Glutamatergic neuron (in vitro differentiated cells): ENCODE measurements at places on chromosomes 11 and 22. TPM values are rescaled to one million over a fixed set of nuclear protein-coding genes. Genes with fewer than 3 reads are reported as not detected.
A peak's percentile ranks its signal among the peaks of the same experiment; 100 is the strongest.

GRCh38 chr11:23903044-23903704 lies 593.7 kb upstream of the LUZP2 start:
- no peak for DNase-seq

DNA sequence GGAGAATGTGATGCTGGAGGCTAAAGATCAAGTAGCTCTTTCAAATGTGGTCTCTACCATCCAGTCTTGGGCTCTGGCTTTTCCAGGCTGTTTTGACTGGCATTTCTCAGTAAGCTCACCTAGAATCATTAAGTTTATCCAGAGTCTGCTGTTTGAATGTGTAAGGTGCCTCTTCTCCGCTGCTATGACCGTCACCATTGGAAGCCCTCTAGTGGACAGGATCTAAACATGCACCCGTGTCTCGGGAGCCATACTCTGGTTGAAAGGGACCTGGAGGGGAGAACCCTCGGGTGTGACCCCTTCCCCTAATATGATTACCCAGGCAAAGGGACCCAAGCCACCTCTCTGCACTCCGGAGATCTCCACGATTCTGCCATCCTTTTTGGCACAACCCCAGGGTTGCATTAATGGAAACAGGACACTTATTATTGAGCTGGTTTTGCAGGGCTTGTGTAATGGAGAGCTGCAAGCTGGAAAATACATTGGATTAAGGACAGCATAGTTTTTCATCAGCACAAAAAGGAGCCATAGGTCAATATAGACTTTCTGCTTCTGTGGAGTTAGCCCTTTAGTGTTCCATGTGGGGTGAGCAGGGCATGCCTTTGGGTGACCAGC lies 191.0 kb upstream of the LARGE1 start:
- peak; percentile 40 for DNase-seq

- peak; percentile 98 for DNase-seq
Measured at GRCh38 chr11:124953753-124954589, at the start of gene CCDC15. TSS of gene CCDC15 (plus strand) at chr11:124954202. CDS start at chr11:124954733, 531 bp downstream.

DNA sequence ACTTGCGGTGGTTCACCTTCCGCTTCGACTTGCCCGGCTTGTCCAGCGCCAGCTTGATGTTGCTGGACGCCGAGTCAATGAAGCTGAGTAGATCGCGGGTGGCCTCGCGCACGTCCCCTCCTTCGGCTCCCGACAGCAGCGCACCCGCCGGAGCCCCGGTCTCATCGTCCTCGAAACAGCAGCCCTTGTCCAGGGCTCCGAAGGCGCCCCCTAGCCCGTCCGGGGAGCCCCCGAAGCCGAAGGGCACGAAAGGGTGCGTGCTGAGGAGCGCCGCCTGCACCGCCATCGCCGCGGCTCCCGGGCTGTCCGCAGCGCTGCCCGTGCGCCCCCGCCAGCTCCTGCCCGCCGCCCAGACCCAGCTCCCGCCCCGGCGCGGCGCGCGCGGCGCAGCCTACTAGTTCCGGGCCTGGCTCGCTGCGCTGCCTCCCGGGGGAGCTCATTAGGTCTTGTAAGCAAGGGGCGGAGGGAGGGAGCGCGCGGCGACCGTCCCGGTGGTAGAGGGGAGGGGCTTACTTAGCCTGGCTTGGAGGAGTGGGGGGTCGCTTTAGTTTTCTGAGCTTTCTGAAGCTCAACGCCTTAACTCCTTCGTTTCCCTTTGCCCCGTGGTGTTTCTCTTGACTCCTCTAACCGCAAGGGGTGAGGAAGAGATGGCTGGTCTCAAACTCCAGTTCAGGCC lies at the start of gene FAM181B:
FAM181B (minus strand) TSS at position 421 of the 676 bp plus-strand sequence; CDS start at position 286, 135 bp downstream.
- DNase-seq, result peak; percentile 87

DNA sequence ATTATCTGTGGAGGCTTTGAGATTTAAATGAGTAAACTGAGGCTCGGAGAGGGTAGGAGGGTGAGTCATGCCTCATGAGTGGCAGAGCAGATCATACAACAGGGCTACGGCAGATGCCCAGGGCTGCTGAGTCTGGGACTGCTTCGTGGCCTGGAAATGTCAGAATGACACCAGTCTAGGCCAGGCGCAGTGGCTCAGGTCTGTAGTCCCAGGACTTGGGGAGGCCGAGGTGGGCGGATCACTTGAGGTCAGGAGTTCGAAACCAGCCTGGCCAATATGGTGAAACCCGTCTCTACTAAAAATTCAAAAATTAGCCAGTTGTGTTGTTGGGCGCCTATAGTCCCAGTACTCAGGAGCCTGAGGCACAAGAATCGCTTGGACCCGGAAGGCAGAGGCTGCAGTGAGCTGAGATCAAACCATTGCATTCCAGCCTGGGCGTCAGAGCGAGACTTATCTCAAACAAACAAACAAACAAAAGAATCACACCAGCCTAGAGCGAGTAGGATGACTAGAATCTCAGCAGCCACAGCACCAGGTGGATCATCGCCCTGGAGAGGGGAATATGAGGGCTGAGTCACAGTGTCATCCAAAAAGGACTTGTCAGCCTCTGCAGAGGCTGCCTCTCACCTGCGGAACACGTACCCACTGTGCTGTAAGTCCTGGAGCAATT lies 48.6 kb upstream of the ADA2 start:
- no peak for DNase-seq

GRCh38 chr11:75597636-75598035 lies 35.6 kb downstream of the SERPINH1 start:
- DNase-seq, result peak; percentile 59

DNA sequence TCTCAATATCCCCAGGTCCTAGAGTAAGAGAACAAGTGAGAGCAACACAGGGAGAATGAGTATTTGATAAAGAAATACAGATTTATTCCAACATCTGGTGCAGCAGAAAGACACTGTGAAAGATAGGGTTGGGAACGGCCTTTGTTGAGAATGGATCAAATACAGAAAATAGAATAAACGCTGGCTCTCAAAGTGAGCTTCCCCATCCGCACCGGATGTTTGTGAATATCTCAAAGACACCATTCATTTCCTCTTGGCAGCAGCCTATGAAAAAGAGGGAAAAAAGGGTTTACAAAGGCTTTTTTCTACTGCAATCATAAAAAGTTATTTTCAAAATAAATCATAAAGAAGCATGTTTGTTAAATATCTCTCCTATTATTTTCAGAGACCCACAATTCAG lies 279.3 kb downstream of the CASP12 start:
- no peak for DNase-seq

DNA sequence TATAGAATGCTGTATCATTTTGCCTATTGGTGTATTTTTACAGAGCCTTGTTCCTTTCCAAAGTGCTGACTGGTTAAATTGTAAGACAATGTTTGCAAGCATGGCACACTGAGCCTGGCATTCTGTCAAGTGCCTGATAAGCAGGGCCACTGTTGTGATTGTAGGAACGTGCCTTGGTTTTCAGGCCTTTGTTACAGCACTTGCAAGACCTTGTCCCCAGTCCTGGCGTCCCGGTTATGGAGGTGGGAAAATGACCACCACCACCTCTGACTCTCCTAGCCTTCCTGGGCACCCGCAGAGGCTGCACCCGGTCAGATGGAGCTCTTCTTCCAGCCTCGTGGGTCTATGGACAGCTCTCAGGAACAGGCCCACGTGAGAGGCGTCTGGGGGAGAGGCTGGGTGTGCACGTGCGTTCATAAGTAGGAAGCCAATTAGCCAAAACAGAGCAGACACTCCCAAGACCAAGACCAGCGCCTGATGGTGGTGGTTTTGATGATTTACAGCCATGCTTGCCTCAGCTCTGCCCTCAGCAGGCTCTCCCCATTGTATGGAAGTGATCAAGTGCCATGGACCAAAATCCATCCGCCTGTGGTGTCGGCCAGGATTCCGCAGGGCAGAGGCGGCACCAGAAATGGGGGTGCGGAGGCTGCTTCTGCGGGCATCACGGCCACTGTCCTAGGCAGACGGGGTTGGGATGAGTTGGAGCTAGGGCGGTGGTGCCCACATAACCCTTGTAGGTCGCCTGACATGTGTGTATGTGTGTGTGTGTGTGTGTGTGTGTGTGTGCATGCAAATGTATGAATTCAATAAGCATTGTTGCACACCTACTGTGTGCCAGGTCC lies 89.8 kb downstream of the RTL6 start:
- no peak for DNase-seq

DNA sequence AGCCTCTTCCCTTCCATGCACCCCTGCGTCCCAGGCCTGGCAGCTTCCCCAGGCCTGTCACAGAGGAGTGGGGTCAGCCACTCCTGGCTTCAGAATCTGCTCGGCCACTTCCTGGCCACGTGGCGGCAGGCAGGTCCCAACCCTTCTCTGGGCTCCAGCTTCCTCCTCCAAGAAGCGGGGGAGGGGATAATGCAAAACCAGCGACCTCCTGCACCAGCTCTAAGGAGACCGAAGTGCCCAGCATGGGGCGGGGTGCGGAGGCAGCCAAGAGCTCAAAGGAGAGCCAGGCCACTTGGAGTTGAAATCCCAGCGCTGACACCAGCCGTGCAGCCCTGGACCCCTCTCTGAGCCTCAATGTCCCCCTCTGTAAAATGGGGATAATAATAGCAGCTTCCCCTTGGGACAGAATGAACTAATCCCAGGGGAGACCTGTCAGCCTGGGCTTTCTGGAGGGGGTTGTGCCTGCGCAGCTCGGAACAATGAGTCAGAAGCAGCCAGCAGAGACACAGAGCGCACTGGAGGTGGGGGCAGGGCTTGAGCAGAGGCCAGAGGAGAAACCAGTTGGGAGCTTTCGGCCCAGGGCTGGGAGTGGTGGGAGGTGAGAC lies 22.8 kb upstream of the PICK1 start:
- DNase-seq, result no peak

- no peak for DNase-seq
Measured at GRCh38 chr11:7538466-7539454, 25.0 kb downstream of the PPFIBP2 start.

- no peak for DNase-seq
Measured at GRCh38 chr11:85732965-85733364, 47.0 kb upstream of the CCDC89 start.

DNA sequence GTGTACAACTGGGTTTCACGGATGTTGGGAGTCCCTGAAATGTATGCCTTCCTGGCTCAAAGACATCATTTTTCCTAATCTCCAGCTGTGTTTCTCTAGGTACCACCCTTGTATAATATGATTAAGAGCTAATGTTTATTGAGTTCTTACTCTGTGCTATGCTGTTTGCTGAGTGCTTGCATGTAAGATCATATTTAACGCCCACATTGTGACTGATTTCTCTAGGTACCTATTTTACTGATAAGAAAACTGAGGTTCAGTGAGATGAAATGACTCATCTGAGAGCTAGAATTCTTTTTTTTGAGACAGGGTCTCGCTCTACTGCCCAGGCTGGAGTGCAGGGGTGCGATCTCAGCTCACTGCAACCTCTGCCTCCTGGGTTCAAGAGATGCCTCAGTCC lies 42.6 kb downstream of the FAM227A start:
- DNase-seq, result no peak

DNA sequence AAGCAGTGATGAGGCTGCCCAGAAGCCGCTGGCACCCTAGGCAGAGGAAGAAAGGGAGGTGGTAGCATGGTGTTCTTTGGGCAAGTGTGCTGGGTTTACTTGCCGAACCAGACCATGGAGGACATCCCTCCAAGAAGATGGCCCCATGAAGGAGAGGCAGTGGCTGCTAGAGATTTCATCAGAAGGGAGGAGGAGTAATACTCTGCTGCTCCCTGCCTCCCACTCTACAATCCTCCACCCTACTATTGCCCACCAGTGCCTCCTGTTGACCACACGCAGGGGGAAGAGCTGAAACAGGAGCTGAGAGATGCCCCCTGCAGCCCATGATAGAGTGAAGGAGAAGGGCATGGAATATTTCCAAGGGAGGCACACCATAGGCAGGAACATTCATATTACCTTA lies 51.0 kb upstream of the PRSS23 start:
- no peak for DNase-seq

DNA sequence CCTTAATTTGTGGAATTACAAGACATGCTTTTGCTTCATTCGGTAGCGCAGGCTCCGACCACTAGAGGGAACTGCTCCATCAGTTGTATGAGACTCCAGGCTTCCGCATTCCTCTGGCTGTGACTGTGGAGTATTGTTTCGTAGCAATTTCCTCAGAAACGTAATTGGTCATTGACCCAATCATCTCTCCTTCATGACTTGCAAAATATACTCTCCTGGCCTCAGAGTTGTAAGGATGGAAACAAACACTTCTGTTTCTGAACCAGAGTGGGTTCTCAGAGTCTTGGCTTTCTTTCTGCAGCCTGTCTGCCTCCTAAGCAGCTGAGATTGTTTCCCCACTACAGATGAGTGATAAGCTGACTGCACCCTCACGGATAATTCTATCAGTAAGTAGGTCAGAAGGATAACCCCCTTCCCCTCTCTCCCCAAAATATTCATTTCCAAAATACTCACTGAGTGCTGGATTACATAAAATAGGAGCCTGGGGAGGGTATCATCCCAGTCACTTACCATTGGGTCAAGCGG lies 146.8 kb upstream of the ZC3H12C start:
- DNase-seq, result peak; percentile 85

DNA sequence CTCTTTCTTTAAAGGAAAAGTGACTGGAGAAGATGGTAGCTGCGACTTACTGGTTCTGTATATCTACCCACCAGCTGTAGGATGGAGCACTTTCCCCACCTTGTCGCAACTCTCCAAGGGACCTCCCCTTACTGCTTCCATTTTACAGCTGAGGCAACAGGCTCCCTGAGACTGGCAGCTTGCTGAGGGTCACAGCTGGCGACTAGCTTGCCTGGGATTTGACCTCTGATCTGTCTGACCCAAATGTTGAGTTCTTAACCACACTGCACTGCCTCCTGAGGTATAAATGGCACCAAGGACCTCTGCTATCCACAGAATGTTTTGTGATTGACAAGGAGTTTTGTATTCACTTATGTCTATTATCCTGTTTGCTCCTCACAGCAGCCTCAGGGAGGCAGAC lies 115.0 kb upstream of the NNMT start:
- DNase-seq, result no peak

Gene LRRC56
- 2.6 TPM for total RNA-seq

Gene DDTL
- total RNA-seq, result 0.96 TPM

Gene ZFPL1
- total RNA-seq, result 33.9 TPM

Gene RFPL3
- not detected for total RNA-seq

Gene SERPING1
- 46.1 TPM for total RNA-seq

Gene SPTBN2
- 371 TPM for total RNA-seq

Gene GSTT2
- total RNA-seq, result 0.76 TPM

Gene BTG4
- total RNA-seq, result not detected

Gene GRM5
- not detected for total RNA-seq

Gene DDX25
- total RNA-seq, result 11.3 TPM
